ENCODE measurements at places on chromosomes 4 and X. TPM values are rescaled to one million over a fixed set of nuclear protein-coding genes. Genes with fewer than 3 reads are reported as not detected.
A peak's percentile ranks its signal among the peaks of the same experiment; 100 is the strongest.

GRCh38 chrX:72001471-72001870 lies 90.8 kb downstream of the NHSL2 start:
- H3K4me1 ChIP-seq, result no peaks in the 10 kb centered on the region
- DNase-seq, result no peak
- H3K27me3 ChIP-seq, result peaks cover 11% of the 10 kb centered on the region
- no peak overlapping the region for H3K27ac ChIP-seq
- no peaks in the 10 kb centered on the region for H3K36me3 ChIP-seq

GRCh38 chr4:108762559-108763225 lies at the start of gene ETNPPL:
ETNPPL (minus strand) TSS chr4:108763053; CDS start chr4:108762898, 155 bp downstream.
- H3K4me1 ChIP-seq, result peaks cover 12% of the 10 kb centered on the region
- peak within 1 kb of the TSS; percentile 33 for H3K27ac ChIP-seq
- H3K36me3 ChIP-seq, result no peaks in the 10 kb centered on the region
- peak; percentile 58 for DNase-seq
- H3K4me3 ChIP-seq, result peak within 1 kb of the TSS; percentile 85

DNA sequence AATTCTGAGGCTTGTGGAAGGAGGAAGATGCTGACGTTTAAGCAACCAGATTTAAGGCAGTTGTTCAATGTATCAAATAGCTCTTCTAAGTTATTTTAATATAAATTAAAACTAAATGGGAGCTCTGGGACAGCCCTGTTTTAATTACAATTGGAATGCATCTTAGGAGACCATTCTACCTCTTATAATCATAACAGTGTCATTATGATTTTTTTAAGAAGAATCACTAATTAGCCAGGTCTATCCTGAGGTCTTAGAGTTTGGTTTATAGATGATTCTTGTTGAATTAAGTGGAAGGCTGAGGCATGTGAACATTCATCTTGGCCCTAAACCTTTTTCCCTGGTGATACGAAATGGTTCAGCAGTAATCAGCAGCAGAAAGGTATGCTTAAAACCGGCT lies 113.4 kb downstream of the CEP135 start:
- no peak for DNase-seq
- no peaks in the 10 kb centered on the region for H3K4me1 ChIP-seq
- H3K4me3 ChIP-seq, result no peak overlapping the region
- peaks cover 26% of the 10 kb centered on the region for H3K27me3 ChIP-seq
- no peaks in the 10 kb centered on the region for H3K36me3 ChIP-seq

DNA sequence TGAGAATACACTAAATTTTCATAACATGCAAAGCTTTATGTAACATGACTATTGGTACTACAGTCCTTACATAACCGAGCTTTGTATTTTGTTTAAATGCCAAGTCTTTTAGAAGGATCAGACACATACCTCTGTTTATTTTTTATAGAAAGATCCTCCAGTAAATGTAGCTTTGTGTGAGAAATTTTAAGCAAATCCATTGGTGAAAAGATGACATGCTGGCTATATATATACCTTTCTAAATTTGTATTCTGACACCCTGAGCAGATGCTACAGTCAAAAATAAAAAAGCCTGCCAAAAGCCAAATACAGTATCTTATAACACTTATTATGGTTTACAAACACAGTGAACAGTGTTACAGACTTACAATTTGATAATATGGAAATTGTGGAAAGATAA lies at the start of gene YIPF7:
TSS of gene YIPF7 (minus strand) at position 201 of the 400 bp plus-strand sequence. CDS start 1,525 bp downstream, outside the sequence.
- H3K27me3 ChIP-seq, result peaks cover 6% of the 10 kb centered on the region
- no peak for DNase-seq

GRCh38 chr4:105714932-105715331 lies 6.3 kb downstream of the GSTCD start:
- H3K4me3 ChIP-seq, result no peak overlapping the region
- no peaks in the 10 kb centered on the region for H3K27me3 ChIP-seq
- H3K36me3 ChIP-seq, result peaks cover 2% of the 10 kb centered on the region
- no peak for DNase-seq

DNA sequence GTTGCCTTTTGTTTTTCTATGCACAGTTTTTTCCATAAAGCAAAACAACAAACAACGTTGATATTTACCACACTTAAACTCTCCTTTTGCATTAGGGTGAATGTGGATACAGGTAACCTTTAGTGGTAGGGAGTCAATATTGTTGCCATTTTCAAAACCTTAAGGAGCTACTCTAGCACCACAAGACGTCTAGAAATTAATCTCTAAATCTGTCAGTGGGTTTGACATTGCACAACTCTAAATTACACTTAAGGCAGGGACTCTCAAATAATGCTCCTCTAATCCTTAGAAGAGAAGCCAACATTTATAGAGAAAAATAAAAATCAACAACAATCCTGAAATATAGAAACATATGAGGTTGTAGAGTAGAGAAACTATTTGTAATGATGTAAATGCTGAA lies 297.2 kb downstream of the UNC5C start:
- H3K27ac ChIP-seq, result no peak overlapping the region
- H3K27me3 ChIP-seq, result no peaks in the 10 kb centered on the region
- H3K4me1 ChIP-seq, result no peaks in the 10 kb centered on the region
- no peak for DNase-seq
- no peaks in the 10 kb centered on the region for H3K36me3 ChIP-seq

DNA sequence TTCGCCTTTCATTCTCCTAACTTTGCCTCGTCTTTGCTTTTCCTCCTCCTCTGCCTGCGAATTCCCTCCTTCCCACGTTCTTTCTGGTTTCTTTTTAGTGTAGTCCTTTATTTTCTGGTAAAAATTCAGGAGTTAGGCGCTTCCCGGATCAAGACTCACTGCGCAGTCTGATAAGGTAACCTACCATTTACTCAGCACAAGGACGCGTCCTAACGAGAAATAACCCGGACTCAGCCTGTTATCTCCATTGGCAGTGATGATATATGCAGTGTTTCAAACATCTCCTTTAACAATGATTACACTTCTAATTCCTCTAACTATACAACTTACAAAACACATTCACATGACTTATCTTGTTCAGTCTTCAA lies 357 bp upstream of the ETNPPL start:
- H3K36me3 ChIP-seq, result no peaks in the 10 kb centered on the region
- DNase-seq, result no peak
- H3K4me1 ChIP-seq, result peaks cover 12% of the 10 kb centered on the region
- peak overlapping the region; percentile 85 for H3K4me3 ChIP-seq

DNA sequence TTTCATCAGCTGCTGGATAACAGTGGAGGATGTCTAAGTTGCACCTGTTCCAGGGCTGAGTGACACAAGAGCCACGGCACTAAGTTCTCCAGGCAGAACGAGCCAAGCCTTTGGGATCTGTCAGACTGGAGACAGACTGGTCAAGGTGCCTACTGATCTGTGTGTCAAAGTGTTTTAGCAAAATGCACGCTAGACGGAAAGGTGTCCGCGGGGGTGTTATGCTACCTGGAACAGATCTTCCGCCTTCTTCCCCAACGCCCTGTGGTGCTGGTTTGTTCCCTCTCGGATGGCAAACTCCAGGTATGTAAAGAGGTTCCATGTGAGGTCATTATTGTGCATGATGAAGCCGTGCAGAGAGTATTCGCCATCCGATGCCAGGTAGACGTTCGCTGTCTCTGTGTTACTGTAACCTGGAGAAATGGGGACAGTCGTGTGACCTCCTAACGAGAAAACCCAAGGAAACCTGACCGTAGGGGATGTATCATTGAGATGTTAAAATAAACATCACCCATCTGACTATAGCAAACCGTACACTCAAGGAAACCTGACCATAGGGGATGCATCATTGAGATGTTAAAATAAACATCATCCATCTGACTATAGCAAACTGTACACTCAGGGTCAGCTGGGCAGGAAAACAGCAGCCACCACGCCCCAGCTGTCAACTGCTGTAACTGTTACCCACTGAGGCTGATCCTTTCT lies 29.7 kb upstream of the SLC25A6 start:
- H3K36me3 ChIP-seq, result peaks cover 68% of the 10 kb centered on the region
- DNase-seq, result peak; percentile 3
- H3K4me3 ChIP-seq, result no peak overlapping the region
- no peak overlapping the region for H3K27ac ChIP-seq
- H3K4me1 ChIP-seq, result peaks cover 6% of the 10 kb centered on the region

- no peaks in the 10 kb centered on the region for H3K4me1 ChIP-seq
- no peaks in the 10 kb centered on the region for H3K36me3 ChIP-seq
- H3K4me3 ChIP-seq, result no peak overlapping the region
- no peak for DNase-seq
Measured at GRCh38 chr4:132839070-132839469, 310.0 kb upstream of the PCDH10 start.

DNA sequence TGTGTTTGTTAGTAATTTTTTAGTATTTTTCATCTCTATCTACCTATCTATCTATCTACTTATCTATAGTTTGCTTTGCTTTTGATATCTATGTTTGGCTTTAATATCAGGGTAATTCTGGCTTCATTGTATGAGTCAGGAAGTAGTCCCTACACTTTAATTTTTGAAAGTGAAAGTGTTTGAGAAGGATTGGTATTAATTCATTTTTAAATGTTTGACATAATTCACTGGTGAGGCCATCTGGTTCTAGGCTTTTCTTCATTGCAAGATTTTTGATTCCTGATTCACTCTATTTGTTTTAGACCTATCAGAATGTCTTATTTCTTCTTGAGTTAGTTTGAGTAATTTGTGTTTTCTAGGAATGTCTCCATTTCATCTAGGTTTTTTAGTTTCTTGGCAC lies 20.2 kb upstream of the TCP11X2 start:
- no peak overlapping the region for H3K27ac ChIP-seq
- H3K4me3 ChIP-seq, result no peak overlapping the region
- H3K36me3 ChIP-seq, result no peaks in the 10 kb centered on the region
- no peaks in the 10 kb centered on the region for H3K27me3 ChIP-seq
- DNase-seq, result no peak

GRCh38 chr4:86530183-86530582 lies 63.9 kb upstream of the PTPN13 start:
- no peak overlapping the region for H3K27ac ChIP-seq
- H3K4me1 ChIP-seq, result no peaks in the 10 kb centered on the region
- peaks cover 3% of the 10 kb centered on the region for H3K27me3 ChIP-seq
- no peak overlapping the region for H3K4me3 ChIP-seq

- no peaks in the 10 kb centered on the region for H3K4me1 ChIP-seq
- H3K27me3 ChIP-seq, result peaks cover 3% of the 10 kb centered on the region
- no peak overlapping the region for H3K4me3 ChIP-seq
- H3K27ac ChIP-seq, result no peak overlapping the region
- H3K36me3 ChIP-seq, result no peaks in the 10 kb centered on the region
- no peak for DNase-seq
Measured at GRCh38 chr4:74962584-74962983, 29.7 kb downstream of the PARM1 start.

GRXCR1 gene
- total RNA-seq, result not detected

UGT2B11 gene
- not detected for total RNA-seq

CYTL1 gene
- total RNA-seq, result not detected
